Heart right ventricle (tissue), 16 donors: ENCODE measurements at places on chromosomes 1 and 21. TPM values are rescaled to one million over a fixed set of nuclear protein-coding genes. Genes with fewer than 3 reads are reported as not detected.
A peak's percentile ranks its signal among the peaks of the same experiment; 100 is the strongest.

Gene C1orf146
- not detected for polyA plus RNA-seq

GRCh38 chr21:45726438-45726837, 82.9 kb downstream of the PCBP3 start:
- H3K4me3 ChIP-seq = no peak overlapping the region
- no peaks in the 10 kb centered on the region for H3K4me1 ChIP-seq
- H3K27ac ChIP-seq = no peak overlapping the region
- no peaks in the 10 kb centered on the region for H3K27me3 ChIP-seq
- no peak for DNase-seq

GRCh38 chr1:163440090-163440489, 118.3 kb downstream of the NUF2 start:
- peaks cover 5% of the 10 kb centered on the region for H3K4me1 ChIP-seq
- H3K36me3 ChIP-seq = no peaks in the 10 kb centered on the region
- peak; percentile 25 for DNase-seq

GRCh38 chr1:207321790-207322645, 540 bp downstream of the CD55 start:
- DNase-seq = no peak
- H3K27ac ChIP-seq = peak overlapping the region; percentile 96
- no peaks in the 10 kb centered on the region for H3K4me1 ChIP-seq

- H3K4me1 ChIP-seq = peaks cover 17% of the 10 kb centered on the region
- no peak overlapping the region for H3K27ac ChIP-seq
- H3K36me3 ChIP-seq = no peaks in the 10 kb centered on the region
- peaks cover 9% of the 10 kb centered on the region for H3K27me3 ChIP-seq
- H3K4me3 ChIP-seq = no peak overlapping the region
Observed at GRCh38 chr1:112325504-112325903, 70.5 kb upstream of the CTTNBP2NL start.
